ENCODE measurements at places on chromosomes 11 and 22. TPM values are rescaled to one million over a fixed set of nuclear protein-coding genes. Genes with fewer than 3 reads are reported as not detected.
A peak's percentile ranks its signal among the peaks of the same experiment; 100 is the strongest.

DNA sequence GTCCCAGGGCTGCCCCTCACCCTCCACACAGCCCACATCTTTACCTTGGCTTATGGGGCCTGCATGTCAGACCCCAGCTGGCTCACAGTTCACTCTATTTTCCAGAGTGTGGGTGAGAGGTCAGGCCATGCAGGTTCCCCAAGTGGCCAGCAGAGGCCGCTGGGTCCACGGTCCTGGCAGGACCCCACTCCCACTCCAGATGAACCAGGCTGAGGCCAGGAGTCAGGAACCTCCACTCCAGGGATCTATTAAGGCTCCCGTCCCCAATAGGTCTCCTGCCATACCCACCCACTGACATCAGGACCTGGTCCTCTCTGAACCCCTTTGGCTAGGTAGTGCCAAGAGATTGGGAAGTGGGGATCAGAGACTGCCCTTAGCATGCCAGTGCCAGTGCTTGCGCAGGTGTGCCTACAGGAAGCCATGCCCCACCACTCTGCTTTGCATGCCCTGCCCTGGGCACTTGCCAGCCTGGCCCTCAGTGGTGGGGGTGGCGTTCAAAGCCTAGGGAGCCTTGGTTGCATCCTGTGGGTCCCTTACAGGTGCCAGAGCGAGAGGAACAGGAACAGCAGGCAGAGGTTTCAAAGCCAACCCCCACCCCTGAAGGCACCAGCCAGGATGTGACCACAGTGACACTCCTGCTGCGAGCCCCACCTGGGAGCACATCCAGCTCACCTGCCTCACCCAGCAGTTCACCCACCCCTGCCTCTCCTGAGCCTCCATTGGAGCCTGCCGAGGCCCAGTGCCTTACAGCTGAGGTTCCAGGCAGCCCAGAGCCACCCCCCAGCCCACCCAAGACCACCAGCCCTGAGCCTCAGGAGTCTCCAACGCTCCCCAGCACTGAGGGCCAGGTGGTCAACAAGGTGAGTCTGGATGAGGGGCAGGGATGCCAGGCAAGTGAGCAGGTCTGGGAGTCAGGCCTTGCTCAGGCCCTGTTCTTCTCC is 8.3 kb downstream of the SMTN start:
- peak; percentile 71 for DNase-seq

GRCh38 chr22:42388130-42388797 is 43.9 kb downstream of the NFAM1 start:
- no peak for DNase-seq

DNA sequence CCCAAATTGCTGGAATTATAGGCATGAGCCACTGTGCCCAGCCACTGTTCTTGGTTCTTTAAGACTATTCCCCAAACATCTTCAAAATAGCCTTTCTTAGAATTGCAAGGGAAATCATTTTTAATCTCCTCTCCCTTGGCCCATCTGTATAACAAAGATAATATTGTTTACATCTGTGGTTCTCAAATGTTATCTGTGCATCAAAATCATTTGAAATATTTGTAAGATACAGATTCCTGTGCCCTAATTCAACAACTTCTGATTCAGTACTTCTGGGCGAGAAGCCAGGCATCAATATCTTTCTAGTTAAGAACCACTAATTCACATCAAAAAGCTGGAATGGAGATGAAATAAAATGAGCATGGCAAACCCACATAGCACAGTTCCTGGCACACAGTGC is 83.0 kb downstream of the TMPRSS5 start:
- DNase-seq: no peak

DNA sequence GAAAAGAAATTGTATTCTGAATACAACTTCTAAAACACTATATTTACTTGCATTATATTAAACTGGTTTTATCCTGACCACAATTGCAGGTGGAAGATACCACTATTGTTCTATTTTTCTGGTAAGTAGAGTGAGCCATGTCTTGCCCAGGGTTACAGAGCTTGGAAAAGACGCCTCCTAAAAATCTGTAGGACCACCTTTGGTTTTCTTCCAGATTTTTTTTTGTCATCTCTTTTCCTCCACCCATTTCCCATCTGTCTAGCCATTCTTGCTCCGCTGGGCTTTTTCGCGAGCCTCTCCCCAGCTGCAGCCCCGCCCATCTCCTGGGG is 294 bp upstream of the MTMR3 start:
- DNase-seq: no peak

GRCh38 chr11:122363296-122363695 is 247.3 kb upstream of the BLID start:
- DNase-seq: no peak

DNA sequence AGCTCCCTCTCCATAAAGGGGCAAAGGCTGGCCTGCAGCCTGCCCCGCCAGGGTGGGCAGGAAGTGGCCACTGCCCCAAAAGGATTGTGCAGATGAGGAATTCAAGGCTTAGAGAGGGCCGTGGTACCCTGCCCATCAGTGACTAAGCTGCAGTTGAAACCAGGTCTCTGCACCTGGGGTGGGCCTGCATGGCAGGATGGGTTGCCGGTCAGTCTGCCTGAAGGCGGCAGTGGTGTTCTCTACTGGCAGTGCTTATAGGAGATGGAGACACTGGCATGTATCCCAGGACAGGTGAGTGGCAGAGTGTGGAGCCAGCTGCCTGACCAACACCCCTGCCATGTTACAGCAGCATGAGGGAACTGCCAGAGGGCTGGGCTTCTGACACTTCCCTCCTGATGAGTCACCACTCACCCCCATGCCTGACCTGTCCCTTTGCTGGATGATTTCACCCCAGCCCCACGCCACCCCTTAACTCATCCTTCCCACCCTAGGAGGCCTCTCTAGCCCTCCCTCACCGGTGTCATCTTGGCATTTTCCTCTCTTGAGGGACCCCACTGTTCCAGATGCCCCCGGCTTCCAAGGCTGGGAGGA is 70.2 kb upstream of the LMO1 start:
- DNase-seq: no peak

DNA sequence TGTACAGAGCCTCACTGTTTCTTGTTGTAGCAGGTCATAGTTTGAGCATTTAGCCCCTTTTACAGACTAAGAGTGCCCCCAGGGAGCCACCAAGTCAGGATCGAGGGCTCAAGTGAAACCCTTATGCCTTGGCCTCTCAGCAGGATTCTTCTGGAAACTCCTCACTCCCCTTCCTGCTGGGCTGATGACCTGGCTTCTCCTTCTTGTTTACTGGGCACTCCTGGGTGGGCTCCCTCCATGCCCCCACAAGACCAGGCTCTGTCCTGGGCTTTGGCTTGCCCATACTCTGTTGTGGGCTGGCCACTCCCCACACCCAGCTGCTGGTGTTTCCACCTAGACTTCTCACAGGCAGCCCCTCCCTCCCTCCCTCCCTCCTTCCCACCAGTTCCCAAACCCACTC is 69.6 kb downstream of the MED15 start:
- DNase-seq: no peak

DNA sequence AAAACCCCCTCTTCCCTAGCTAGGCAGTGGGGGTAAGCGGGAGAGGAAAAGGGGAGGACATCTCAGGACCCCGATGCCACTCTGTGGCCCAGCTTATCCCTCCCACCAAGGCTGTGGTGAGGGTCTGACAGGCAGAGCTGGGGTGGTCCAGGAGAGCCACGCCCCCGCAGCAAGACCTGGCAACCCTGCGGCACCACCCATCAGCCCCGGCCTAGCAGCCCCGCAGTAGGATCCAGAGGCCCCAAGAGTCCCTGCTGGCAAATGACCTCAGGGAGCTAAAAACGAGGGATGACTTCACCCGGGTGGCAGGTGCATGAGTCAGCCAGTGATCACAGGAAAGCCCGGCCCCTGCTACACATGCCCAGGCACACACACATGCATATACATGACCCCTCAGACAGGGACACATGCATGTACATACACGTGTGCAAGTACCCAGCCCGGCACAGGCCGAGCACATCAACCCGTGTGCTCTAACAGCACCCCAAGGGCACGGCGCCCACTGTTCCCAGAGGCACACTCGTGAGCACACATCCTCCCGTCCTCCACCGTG is 32.3 kb downstream of the ARVCF start:
- DNase-seq: peak; percentile 79

GRCh38 chr11:67083786-67084366 is 27.2 kb downstream of the RHOD start:
- no peak for DNase-seq

The MSANTD2 gene
- 15.9 TPM for polyA plus RNA-seq

GRCh38 chr11:81159900-81160299 is 1573.8 kb downstream of the FAM181B start:
- DNase-seq: no peak

The SMTNL1 gene
- polyA plus RNA-seq: not detected

DNA sequence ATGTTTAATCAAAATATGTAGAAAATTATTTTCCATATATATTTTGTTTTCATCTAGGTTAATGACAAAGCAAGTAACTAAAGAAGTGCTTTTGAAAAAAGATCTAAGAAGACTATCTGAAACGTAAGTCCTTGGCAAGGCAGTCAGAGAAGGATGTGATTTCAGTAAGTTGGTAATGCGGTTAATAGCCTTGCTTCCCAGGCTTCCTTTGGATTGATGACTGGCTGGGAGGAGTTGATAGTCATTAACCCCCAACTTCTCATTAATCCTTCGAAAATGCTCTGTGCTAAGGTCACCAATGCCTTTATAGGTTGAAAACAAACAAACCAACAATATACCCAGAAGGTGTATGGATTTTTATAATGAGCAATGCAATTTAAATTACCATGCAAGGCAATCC is 1326.5 kb downstream of the LRRC4C start:
- DNase-seq: no peak

DNA sequence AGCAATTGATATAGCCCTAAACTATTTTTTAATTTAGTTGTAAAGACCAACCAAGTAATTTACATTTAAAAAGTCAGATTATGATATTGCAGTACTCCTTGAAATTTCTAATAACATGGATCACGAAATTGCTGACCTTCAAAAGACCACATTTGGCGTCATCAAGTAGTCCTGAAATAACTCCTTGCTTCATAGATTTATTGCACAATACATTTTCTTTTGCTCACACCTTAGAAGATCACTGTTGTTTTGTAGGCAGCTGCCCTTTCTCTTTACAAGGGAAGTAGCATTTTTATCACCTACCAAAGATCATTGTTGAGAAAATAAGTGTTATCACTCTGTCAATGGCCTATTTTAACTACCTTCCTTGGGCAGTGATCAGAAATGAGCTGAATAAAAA is 815.8 kb downstream of the METTL15 start:
- DNase-seq: no peak

The KIF18A gene
- not detected for polyA plus RNA-seq

GRCh38 chr11:65420506-65420905 is 2.1 kb upstream of the NEAT1 start:
- DNase-seq: no peak

- DNase-seq: no peak
These were observed at the start of gene ANKK1 for GRCh38 chr11:113387605-113388211. Gene ANKK1 (plus strand): TSS chr11:113387779. CDS start chr11:113387885, 106 bp downstream.

The TRIM49 gene
- not detected for polyA plus RNA-seq

- no peak for DNase-seq
These were observed 533.1 kb downstream of the ETS1 start for GRCh38 chr11:128053981-128054931.

GRCh38 chr11:72780296-72781062 is 13.4 kb downstream of the STARD10 start:
- no peak for DNase-seq

DNA sequence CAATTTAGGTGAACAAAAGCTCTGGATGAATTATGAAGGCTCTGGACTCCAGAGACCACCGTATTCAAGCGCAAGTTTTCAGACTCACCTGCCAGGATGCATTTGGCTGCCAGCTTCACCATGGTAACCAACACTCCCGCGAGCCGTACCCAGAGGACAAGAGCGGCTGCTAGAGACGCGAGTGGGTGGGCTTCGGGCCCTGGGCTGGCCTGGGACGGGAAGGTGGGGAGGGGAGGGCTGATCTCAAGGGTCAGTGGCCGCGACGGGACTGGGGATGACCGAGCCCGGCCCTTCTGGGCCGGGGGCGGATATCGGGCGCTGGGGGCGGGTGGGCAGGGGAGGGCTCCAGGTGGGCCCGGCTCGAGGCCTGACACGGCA is 344 bp downstream of the IFT27 start:
- DNase-seq: peak; percentile 40

DNA sequence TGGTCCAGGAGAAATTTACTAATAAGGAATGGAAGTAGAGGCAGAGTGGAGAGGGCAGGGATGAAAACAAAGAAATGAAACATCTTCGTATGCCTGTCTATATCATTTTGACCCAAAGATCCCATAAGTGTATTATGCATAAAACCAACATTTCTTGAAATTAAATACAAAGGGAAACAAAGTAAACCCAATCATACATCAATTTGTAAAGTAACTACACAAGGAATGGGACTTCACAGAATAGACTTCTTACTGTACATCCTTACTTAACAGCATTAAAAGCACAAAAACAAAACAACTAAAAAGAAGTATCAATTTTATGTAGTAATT is 253.6 kb upstream of the CCDC179 start:
- DNase-seq: no peak

The SRRD gene
- polyA plus RNA-seq: 11.9 TPM

DNA sequence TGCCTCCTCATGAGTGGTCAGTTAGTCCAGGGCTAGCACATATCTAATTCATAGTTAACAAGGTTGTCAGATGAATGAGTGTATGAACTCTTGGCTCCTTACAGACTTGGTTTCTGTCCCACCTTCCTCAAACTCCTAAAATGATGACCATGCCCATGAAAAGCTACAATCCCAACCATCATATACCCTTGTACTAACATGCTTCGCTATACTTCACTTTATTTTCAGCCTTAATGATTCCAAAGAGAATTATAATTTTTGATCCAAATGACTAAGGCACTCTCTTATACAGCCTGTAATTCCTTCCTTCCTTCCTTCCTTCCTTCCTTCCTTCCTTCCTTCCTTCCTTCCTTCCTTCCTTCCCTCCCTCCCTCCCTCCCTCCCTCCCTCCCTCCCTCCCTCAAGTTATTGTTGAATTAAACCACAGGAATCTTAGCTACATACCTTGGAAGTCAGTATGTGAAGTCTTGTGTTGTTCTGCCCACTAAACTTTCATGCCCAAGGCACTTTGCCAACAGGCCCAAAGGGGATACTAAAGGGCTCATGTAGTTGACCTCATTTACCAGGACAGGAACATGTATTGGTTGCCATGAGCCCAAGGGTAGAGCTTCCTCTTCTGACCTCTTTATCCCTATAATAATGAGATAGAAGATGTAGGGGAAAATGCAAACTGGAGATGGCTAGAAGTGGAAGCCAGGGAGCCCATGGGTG is 37.4 kb downstream of the CALCA start:
- DNase-seq: no peak

The TESMIN gene
- polyA plus RNA-seq: not detected

DNA sequence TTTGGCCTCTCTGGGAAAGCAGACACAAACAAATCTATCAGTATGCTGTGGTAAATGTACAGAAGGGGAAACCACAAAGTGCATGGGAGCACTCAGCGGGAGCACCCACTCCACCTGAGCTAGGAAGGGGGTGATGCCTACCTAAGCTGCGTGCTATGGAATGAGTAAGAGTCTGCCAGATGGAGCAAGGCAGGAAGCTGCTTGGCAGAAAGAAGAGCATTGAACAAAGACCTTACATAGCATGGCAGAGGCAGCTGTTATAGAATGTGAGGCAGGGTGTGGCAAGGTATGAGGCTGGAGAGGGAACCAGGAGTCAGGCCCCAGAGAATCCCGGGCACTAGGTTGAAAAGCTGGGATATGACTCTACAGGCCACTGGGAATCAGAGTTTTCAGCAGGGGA is 13.8 kb upstream of the MTFP1 start:
- no peak for DNase-seq

The ANGPTL5 gene
- polyA plus RNA-seq: 0.95 TPM

- no peak for DNase-seq
These were observed 292.3 kb upstream of the FAT3 start for GRCh38 chr11:91932151-91932821.
